Stimulated activated CD4-positive, alpha-beta T cell treated with anti-CD3 and anti-CD28 coated beads, Interleukin-1b, Interleukin-23, amount 100 ng/mL, for 1 hour (primary cell): ENCODE measurements at places on chromosomes 3 and 15.

- no peak for DNase-seq
Measured at GRCh38 chr3:133368371-133369067, 31.3 kb upstream of the BFSP2 start.

GRCh38 chr3:31053299-31053698, 158.8 kb upstream of the GADL1 start:
- no peak for DNase-seq

DNA sequence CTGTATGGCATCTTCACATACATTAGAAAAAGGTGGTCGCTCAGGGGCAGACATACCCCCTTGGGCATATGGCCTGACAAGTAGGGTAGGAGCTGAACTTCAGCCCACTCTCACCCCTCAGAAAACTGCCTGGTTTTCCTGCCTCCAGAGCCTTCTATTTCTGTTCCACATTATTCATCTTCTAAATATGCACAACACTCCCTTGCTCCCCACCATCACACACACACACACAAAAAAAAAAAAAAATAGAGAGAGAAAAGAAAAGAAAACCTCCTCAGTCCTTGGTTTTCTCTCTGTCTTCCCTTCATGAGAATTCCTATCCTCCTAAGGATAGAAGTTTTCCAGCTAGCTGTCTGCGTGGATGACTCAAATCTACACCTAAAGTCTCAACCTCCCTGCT, 5.6 kb upstream of the ROPN1 start:
- no peak for DNase-seq

DNA sequence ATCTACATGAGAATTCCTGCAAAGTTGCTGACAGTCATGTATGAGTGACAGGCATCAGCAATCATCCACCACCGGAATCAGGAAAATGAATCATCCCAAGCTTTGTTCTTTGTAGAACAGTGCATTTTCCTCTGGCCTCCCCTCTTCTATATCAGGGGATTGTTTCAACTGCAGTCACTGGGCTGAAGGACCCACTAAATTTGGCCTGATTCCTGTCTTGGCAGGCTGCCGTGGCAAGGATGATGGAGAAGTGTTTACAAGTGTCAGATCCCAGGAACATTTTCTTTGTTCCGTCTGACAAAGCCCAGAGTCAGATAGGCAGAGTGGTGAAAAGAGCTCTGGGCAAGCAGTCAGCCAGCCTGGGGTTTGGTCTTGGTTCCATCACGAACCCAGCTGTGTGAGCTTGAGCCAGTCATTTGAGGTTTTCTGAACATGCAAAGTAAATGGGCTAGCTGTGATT, 175.1 kb upstream of the TSC22D2 start:
- no peak for DNase-seq

- DNase-seq, result no peak
Measured at GRCh38 chr3:13706886-13707285, 158.0 kb downstream of the FBLN2 start.

DNA sequence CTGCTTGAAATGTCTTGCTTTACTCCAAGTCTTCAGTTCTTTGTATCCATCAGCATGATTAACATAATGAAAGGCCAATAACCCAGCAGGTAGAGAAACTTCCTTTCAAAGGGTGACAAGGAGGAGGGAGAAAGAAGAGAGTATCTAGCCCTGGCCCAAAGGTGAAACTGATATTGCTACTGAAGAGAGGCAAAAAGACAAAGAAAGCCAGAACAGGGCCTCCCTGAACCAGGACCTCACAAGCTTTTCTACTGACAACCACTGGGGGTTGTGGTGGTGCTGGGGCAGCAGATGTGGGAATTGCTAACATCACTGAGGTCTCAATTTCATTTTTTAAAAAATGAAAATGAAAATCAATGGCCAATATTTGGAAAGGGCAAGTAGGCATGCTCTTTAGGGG, 234.1 kb downstream of the RSL24D1 start:
- no peak for DNase-seq

- no peak for DNase-seq
Measured at GRCh38 chr3:57960174-57960505, 48.1 kb upstream of the FLNB start.

GRCh38 chr3:89165636-89166263, 58.3 kb downstream of the EPHA3 start:
- DNase-seq, result no peak

DNA sequence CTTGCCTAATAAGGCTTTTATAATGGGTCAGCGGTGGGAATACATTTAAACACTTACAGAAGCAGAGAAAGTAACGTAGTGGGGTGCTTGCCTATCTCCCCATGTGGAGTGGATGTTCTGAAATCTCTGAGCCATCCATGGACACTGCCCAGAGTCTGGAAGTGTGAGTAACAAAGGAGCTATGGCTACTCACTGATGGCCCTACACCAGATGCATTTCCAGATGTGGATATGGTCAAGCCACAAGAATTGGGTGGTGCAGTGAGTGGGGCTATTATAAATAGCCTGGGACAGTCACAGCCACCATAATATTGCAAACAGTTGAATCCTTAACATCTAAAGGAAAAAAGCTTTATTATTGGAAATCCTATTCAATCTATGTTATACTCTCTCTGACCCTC, 96.6 kb downstream of the CGNL1 start:
- no peak for DNase-seq

DNA sequence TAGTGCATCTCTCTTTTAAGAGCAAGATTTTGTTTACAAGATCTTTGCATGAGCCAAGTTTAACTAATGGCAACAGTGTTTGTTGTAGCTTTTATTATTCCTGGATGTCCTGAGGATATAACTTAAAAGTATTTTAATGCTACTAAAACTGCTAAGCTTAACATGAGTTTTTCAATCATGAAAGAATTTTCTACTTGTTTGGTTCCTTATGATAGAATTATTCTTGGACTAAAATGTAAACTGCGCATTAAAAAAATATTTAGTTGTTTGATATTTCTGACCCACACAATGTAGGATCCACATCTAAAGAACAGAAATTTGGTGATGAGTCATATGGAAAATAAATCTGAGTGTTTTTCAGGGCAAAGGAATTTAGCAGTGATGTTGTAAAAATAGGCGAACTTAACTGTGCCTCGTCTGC, 70.8 kb downstream of the RAP2B start:
- no peak for DNase-seq

- DNase-seq, result no peak
Measured at GRCh38 chr3:181518222-181518621, 193.5 kb upstream of the SOX2 start.

DNA sequence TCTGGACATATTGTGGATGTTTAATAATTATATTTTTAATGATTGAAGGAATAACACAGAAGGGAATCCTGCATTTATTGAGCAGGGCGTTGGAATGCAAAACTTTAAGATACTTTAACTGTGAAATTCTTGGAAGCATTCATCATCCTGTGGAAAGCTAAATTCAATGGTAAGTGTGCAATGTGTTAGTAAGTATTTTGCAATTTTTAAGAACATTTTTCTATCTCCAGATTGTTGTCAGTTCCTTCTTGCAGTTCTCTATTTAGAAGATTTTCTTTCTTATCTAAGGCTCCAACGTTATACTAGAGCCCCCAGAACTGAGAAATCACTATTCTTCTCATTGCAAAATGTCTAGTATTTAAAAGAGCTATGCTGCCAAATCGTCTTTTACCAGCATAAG, 132.2 kb upstream of the TSC22D2 start:
- no peak for DNase-seq

GRCh38 chr15:55270291-55270690, 19.3 kb downstream of the RAB27A start:
- DNase-seq, result no peak

DNA sequence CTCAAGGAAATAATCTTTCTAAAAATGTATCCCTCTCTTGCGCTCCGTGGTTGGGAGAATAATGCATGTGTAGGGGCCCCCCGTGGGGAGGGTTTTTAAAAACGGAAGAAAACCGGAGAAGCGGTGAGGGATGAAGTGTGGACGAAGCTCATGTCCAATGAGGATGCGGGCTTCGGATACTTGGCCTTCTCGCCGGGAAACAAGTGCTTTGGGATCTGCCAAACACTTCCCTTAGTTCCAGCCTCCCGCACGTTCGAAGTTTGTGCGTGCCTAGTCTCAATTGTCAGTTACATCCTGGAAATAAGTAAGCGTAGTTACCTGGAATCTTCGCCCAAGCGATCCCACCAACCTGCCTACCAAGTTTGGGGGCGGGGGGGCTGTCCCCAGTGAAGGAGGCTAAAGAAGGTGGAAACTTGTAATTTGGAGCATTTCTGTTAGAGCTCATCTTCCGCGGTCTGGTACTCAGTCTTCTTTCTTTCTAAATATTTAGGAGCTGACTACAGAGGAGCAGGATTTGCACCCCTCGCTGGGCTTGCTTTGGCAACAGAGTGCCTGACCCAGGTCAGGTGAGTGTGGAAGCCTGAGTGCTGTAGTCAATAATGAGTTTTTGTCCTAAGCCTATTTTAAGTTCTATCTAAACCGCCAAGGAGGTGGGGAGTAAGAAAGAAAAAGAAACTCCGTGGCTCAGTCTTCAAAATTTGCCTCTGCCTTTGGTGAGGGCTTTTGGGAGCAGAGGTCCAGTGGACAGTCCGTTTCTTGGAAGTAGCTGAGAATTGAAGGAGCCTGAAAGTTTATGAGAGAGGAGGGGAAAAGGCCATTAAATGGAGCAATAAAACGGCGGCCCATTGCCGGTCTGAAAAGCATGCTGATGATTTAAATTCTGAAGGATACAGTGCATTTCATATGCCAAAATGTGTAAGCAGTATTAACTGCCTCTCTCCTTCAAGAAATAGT, 1.1 kb downstream of the ITPR1 start:
- DNase-seq, result no peak

DNA sequence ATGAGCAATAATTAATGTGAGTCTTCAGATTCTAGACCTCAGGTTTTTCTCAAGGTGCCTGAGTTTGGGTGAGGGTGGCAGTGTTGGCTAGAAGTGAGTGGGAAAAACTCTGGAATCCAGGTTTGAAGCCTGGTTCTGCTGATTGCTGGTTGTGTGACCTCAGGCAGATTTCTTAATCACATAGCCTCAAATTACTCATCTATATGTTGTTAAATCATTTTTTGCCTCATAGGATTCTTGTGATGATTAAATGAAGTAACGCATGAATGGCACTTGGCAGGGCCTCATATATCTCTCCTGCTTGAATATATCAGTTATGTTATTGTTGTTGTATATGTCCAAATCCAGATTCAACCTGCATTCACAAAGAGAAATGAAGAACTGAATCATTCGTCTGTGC, 60.5 kb downstream of the NR2F2 start:
- no peak for DNase-seq

- DNase-seq, result no peak
Measured at GRCh38 chr3:58419780-58420507, 13.7 kb downstream of the PDHB start.

DNA sequence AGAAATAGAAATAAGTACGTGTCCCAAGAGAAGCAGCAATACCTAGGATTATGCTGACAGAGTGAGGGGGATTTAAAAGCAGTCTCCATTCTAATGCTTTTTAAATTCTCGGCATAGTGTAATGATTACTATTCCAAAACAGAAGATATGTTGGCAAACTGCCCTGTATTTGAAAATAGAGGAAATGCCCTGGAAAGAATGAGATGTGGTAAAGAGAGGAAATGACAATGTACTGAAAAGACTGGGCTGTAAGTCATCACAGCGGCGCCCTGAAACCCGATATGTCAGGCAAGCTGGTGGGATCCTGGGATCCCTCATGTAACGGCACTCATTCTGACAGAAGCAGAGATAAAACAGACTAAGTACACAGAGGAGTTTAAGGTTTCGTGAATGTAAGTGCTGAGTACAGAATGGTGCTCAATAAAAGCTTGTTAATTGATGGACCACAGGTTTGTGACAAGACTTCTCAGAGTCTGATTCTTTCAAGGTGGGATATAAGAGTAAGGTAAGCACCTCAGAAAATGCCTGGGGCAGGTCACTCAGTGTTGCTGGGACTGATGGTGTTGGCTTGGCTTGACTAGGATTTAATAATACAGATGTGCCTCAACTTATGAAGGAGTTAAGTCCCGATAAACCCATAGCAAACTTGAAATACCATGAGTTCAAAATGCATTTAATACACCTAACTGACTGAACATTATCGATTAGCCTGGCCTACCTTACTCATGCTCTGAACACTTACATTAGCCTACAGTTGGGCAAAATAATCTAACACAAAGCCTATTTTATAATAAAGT, 91.4 kb downstream of the NFKBIZ start:
- no peak for DNase-seq

GRCh38 chr3:104648823-104649222, 717.9 kb upstream of the ALCAM start:
- no peak for DNase-seq

GRCh38 chr3:69994919-69995318, 4.6 kb upstream of the SAMMSON start:
- no peak for DNase-seq

GRCh38 chr3:53255423-53255774, 423 bp downstream of the TKT start:
- DNase-seq, result peak; percentile 21

DNA sequence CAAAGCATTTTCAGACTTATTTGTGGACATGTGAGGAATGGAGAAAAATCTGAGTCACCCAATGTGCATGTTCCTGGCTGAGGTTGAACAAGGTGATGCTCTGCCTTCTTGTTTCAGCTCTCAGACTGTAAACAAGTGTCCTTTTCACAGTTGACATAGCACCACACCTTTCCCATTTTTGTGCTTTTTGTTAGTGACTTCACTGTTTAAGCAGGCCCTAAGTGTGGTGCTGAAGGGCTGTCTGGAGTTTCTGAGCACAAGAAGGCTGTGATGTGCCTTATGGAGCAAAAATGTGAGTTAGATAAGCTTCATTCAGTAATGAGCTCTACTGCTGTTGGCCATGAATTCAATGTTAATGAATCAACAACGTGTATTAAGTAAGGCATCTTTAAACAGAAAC, 20.4 kb downstream of the ABI3BP start:
- DNase-seq, result no peak

- DNase-seq, result no peak
Measured at GRCh38 chr15:40763801-40764628, at the start of gene GCHFR. TSS of gene GCHFR (plus strand) at chr15:40764068. CDS start at chr15:40764181, 113 bp downstream.

- DNase-seq, result no peak
Measured at GRCh38 chr3:13195374-13195773, 122.1 kb upstream of the IQSEC1 start.

- no peak for DNase-seq
Measured at GRCh38 chr3:107409365-107409764, 32.1 kb downstream of the CCDC54 start.

DNA sequence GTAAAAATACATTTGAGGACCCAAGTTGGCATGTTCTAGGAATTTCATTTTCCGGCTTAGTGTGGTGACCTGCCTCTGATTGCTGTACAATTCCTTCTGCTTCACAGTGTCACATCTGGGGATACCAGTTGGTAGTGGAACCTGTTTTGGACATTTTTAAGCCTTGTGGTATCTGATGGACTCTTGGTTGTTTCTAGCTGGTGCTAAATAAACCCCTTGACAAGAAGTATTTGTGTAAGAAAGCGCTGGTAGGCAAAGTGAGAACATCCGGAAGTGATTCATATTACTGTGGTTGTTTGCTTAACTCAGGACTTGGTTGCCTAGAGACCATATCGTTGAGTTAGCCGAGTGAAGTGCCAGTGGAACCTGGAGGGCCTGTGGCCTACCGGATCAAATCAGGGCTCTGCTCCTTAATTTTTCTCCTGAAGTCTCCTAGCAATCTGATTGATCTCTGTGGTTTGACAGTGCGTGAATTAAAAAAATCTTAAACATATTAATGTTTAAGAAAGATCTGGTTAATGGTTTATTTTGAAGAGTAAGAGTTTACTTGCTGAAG, 12.8 kb downstream of the IQGAP1 start:
- no peak for DNase-seq
